ENCODE measurements at places on chromosomes 2 and 18.

DNA sequence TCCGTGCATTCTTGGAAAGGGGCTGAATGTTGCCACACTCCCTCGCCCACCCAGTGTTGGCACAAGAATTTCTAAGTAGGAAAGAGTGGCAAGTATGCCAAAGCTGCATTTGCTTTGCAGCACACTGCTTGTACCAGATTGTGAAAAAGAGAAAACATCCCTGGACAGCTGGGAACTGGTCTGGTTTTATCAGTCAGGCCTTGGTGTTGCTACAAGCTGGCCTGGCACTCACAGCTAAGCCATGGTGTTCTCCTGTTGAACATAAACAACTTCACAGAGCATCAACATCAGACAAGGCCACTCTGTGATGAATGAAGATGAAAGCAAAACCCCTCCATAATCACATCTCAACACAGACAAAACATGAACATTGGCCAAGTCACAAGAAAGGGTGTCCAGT, 4.2 kb upstream of the TRABD2A start:
- no peak for DNase-seq

- no peak for DNase-seq
These were observed 296.6 kb downstream of the LRRTM1 start for GRCh38 chr2:80007777-80008503.

DNA sequence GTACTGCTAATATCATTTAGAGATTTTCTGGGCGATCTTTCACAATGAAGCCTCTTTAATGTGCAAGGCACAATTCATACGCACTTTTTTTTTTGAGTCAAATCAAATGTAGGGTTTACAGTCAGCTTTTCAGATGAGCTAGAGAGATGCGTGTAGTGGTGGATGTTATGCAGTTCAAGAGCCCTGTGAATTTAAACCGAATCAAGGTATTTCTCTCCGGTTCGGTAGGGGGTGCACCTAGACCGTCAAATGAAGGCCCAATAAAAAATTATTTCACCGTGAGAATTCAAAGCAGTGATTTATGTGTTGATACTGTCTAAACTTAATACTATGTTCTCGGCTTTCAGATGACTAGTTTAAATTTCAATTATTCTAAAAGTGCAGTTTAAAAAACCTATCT, 1.1 kb downstream of the PTH2R start:
- peak; percentile 41 for DNase-seq

DNA sequence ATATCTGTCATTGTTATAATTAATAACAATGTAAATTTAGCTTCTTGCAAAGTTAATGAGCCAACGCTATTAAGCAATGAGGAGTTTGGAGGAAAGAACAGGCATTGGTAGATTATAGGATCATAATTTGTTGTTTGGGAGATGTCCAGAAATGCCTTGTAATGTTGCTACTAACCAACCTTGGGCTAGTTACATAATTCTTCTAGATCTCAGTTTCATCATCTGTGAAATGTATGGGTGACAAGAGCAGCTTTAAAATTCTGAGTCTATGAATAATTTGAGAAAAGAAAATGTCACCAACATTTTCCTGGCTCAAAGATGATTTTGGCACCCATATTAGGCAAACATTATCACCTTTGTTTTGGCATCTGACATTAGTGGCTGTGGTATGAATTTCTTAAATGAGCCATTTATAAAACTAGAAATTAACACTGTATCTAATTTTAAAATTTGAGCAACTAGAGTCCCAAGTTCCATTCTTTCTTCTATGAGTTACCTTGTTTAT, 2.9 kb downstream of the TMEM178A start:
- DNase-seq = no peak

GRCh38 chr2:196054631-196055030, 14.0 kb downstream of the DNAH7 start:
- no peak for DNase-seq

DNA sequence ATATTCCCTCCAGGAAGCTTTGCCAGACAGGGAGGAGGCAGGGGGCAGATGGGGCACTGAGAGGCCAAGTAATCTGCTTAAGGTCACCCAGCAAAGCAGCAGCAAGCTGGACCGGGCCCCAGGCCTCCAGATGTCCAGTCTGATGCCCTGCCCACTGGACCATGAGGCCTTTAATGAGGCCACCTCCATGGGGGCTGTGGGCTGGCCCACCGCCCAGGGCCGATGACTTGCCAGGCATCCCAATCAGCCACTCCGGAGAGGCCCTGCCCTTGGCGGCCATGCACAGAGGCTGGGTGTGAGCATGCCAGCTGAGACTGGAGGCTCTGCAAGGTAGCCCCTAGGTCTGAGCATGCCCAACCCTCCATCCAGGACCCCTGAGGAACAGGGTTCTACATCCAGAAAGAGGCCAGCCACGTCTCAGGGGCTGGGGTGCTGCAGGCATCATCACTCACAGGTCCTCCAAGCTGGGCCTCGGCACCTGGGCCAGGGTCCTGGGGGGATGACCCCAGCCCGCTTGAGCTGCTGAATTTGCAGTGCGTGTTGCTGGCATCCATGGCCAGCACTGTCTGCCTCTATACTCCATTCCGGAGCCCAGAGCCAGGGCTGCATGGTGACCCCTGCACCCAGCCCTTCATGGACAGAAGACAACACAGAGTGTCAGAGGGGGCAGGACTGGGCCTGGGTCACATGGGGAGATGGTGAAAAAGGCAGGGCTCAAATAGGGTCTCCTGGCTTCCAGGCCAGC, 164.2 kb downstream of the INHBB start:
- no peak for DNase-seq

DNA sequence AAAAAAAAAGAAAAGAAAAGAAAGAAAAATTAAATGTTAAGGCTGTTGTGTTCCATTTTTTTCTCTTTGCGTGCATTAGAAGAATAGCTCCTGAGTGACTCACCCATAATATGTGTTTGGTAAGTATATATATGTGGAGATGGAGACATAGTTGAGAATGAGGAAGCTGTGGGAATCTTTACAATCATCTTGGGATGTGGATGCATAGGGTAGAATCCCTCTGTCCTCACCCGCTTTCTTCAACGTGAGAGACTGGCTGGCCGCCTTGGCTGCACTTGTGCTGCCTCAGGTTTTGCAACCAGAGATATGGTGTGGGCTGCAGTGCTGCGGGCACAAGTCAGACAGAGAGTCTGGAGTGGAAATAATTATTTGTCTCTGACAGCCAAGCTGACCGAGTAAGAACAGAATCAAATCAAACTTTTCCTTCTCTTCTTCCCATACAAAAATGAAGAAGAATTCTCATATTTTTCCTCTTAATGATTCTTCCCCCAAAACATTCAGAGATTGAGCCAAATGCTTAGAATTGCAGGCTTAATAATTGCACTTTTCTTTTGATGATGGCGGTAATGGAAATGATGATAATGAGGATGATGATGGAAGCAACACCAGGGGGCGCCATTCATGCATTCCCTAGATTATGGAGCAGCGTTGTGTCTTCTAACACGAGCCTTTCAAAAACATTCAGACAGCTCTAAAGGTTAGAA, 48.5 kb downstream of the SERPINB7 start:
- DNase-seq = no peak

DNA sequence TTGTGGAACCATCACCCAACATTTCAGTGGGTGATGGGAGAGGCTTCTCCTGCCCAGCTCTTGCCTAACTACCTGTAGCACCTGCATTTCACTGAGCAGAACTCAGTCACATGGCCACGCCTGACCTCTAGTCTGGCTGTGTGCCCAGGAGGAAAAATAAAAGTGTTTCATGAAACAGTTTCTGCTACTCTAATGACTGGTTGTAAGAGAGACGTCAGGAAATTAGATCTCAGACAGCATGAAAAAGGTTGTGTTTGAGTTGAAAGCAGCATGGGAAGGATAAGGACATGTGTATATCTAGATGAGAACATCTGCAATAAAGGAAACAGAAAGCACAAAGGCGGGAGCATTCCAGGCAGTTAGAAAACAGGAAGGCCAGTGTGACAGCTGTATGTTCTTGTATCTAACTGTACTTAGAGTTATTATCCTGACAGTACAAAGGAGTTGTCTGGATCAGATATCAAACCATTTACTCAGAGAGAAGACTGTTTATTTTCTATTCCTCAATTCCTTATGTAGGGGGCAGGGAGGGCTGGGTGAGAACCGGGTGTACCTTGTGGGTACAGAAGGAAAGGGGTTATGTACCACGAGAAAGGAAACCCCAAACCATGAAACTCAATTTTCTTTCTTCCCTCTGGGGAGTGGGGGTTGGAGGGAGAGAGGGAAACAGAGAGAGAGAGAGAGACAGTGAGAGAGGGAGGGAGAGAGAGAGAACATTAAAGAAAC, 307.4 kb upstream of the VWC2L start:
- peak; percentile 50 for DNase-seq

DNA sequence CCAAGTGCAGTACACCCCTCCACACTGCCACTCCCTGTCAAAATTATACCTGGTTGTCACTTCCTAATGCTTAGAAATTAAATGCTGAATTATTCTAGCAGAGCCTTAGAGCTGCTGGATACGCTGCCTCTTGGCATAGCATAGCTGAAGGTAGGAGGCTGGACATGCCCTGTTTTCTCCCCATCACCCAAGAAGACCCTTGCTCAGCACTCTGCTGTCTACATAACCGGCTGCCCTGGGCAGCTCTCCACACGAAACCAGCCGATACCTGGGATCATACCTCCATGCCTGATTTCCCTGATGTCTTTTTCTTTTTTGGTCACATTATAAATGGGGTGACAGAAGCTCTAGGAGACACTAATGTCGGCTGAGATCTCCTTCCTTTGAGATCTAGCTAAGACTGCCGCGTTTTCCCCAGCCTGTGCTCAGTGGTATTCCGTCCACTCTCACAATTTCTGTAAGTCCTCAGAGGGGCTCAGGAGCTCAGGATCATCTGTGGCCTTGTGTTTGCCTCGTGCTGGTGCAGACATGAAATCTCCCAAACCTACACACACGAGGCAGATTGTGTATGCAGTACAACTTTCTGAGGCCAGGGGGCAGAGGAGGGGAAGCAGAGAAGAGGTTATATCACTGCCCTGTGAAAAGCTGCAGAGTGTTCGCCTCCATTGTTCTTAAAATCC, 13.5 kb upstream of the ZAP70 start:
- DNase-seq = peak; percentile 39

DNA sequence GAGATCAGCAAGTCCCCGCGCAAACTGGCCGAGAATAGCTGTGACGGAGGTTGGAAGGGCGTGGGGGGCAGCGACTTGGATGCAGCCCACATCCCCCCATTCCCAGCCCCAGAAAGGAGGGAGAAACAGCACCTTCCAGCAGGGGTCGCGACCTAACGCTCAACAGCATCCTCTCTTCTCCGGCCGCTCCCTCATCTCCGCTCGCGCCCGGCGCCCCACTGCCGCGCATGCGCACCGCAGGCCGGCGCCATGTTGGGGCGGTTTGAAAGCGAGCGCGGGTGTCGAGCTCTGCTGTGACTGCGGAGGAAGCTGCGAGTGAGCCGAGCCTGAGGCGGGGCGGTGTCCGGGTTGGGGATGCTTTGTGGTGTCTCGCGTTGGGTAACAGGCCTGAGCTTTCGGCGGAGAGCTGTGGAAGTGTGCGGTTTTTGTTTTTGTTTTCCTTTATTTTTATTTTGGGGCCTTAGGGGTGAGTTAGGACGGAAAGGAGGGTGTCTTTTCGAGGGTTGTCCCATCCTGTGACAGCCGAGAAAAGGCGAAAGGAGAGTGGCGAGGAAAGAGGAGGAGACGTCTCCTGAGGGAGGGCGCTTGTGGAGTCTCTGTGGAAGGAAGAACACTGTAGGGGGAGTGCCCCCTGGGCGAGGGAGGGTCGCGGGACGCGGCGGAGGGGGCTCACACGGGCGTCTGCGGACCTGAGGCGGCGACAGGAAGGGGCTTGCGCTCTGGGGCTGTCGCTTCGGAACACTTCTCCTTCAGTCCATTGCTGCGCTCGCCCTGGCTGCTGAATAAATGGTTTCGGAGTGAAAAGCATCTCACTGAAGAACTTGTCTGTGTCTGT, at the start of the genes C18orf54 and STARD6:
C18orf54 (plus strand) TSS at position 247 of the 835 bp plus-strand sequence. CDS start 2,667 bp downstream, outside the sequence.
STARD6 (minus strand) TSS at position 199 of the 835 bp plus-strand sequence. CDS start 3,285 bp downstream, outside the sequence.
- peak; percentile 89 for DNase-seq

GRCh38 chr18:58013241-58014211, 30.5 kb upstream of the NEDD4L start:
- DNase-seq = no peak

DNA sequence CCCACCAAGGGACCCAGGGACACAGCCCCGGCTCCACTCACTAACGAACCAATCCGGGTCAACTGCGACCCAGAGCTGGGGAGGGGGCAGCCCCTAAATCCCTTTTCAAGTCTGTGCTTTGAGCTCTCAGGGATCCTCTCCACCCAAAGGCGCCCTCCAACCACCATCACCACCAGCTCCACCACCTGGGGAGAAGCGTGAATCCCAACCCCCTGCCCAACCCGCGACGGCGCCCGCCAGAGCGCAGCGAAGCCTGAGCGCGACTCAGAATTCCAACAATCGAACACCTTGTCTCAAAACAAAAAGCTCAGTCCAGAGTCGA, 497 bp downstream of the DSC3 start:
- DNase-seq = no peak
